ENCODE measurements at places on chromosomes 12 and 14.

- no peak for DNase-seq
Observed at GRCh38 chr14:61343991-61344405, 22.6 kb downstream of the PRKCH start.

GRCh38 chr12:128261757-128262156 lies 5.2 kb upstream of the TMEM132C start:
- DNase-seq, result no peak

DNA sequence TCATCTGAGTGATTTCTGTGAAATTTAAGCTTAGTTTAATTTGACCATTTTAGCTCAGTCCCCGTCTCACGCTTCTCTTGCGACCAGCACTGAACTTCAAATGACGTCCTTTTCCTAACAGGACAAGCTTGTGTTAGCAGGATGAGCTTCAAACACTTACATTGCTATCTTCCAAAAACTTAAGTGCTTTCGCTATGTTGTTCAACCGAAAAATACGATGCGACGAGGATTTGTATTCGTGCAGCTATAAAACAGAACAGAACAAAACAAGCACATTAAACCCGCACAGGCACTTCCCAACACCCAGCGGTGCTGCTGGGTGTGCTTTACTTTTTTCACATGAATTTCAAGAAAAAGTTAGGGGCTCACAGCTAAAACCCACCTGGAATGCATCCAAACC lies 64.2 kb upstream of the DICER1 start:
- DNase-seq, result no peak

DNA sequence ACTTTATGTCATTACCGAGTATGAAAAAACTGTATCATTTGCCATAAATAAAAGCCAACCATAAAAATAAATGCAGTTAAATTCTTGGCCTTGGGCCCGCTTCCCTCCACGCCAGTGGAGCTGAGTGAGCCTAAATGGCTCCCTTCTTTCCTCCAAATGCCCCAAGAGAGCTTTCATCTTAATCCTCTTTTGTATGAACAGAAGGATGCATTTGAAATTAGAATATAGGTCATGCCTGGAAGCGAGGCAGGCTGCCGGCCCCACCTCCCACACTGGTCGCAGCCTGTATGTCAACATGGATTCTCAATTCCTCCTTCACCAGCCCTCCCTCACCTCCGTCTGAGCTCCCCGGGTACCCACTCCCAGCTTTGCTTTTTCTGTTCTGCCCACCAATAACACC lies 245.7 kb downstream of the SLC15A4 start:
- DNase-seq, result no peak

- DNase-seq, result no peak
Observed at GRCh38 chr12:83185241-83185640, 498.5 kb downstream of the TMTC2 start.

- no peak for DNase-seq
Observed at GRCh38 chr12:79512068-79512467, 178.7 kb downstream of the PAWR start.

DNA sequence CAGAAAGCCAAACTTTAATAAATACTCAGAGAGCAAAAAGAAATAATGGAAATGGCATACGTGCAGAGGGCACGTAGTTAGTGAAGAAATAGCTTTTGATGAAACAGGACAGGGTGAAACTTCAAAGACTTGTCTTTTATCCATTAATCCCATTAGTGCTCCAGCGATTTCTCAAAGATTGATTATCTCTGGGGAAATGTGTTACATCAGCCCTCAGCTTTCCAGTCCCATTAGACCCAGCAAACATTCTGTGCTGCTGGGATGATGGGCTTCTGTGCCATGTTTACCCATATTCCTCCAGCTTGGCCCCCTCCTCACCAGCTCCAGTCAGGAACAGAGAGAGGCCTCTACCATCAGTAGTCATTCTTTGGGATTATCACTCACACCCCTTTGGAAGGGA lies 113.1 kb downstream of the CACNA1C start:
- no peak for DNase-seq

DNA sequence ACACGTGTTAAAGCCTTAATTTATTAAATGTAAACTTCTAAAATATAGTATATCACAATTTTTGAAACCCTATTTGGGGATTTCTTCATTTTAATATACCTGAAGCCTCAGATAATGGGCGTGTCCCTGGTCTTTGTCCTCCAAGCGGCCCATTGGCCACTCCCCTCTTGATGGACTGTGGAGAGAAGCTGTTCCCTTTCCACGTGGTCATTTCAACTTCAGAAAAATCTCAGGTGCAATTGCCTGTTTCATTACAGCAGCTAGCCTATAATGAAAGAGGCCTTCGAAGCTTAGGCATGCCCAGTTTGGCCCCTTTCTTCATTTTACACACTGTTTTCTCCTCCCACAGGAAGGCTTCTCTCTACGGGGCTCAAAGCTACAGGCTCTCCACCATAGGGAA lies 131.4 kb upstream of the ARHGAP5 start:
- DNase-seq, result no peak

- no peak for DNase-seq
Observed at GRCh38 chr14:70886421-70887206, 20.6 kb upstream of the PCNX1 start.

- no peak for DNase-seq
Observed at GRCh38 chr14:96246539-96246847, 9.5 kb upstream of the BDKRB1 start.

DNA sequence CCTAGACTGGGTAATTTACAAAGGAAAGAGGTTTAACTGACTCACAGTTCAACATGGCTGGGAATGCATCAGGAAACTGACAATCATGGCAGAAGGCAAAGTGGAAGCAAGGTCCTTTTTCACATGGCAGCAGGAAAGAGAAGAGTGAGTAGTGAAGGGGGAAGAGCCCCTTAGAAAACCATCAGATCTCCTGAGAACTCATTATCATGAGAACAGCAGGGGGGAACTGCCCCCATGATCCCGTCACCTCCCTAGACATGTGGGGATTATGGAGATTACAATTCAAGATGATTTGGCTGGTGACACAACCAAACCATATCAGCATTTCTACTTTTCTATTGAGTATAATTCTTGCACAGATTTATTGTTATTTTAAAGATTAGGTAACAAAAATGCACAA lies 822.1 kb upstream of the FLRT2 start:
- DNase-seq, result no peak

GRCh38 chr12:6178981-6179761 lies 21.0 kb upstream of the CD9 start:
- DNase-seq, result no peak

DNA sequence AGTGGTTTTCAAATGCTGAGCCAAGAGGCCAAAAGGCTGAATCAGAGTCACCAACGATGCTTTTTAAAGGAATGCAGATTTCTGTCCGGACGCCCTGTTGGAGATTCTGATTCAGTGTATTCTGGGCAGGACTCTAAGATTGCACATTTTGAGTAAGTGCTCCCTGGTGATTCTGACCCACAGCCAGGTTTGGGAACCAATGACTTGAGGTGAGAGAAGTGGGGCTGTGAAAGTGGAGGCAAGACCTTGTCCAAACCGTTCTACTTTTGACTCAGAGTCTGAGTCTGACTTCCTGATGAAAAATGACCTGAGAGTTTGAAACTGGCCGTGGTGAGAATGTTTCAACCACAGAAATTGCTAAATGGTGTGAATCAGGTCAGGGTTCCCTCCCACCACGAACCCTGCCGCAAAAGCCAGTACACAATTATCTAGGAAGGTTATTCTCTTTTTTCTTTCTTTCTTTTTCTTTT lies 90.2 kb downstream of the NTN4 start:
- DNase-seq, result no peak

- DNase-seq, result no peak
Observed at GRCh38 chr12:68392376-68392775, 60.2 kb upstream of the MDM1 start.

GRCh38 chr14:104345621-104346462 lies 207.5 kb downstream of the KIF26A start:
- DNase-seq, result no peak

GRCh38 chr12:10226086-10226485 lies 13.4 kb downstream of the GABARAPL1 start:
- no peak for DNase-seq

GRCh38 chr12:60758224-60758623 lies 1162.4 kb downstream of the SLC16A7 start:
- DNase-seq, result no peak

GRCh38 chr12:34333337-34333736 lies 311.0 kb downstream of the ALG10 start:
- DNase-seq, result no peak

DNA sequence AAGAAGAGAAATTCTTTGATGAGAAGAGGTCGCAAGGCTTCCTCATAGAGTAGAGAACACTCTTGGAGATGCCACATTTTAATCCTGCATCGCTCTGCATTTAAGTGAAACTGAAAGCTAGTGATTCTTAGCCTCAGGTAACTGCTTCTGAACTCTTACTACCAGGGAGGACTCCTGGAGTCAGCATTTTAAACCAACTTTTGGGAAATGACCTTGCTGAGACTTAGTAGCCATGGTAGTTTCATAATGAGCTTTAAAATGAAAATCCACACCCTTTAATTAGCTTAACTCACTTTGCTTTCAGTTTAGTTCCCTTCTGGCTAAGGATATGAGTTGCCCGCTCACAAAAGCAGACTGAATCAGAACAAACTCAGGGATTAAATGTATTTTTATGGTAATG lies 80.3 kb downstream of the SYNE2 start:
- DNase-seq, result no peak

All from amygdala (tissue), 56 donors.